ENCODE measurements at places on chromosomes 16 and 17.
A peak's percentile ranks its signal among the peaks of the same experiment; 100 is the strongest.

- DNase-seq = no peak
Measured at GRCh38 chr17:5355421-5356129, 63.9 kb downstream of the NUP88 start.

- no peak for DNase-seq
Measured at GRCh38 chr16:68686905-68687304, 41.8 kb downstream of the CDH3 start.

DNA sequence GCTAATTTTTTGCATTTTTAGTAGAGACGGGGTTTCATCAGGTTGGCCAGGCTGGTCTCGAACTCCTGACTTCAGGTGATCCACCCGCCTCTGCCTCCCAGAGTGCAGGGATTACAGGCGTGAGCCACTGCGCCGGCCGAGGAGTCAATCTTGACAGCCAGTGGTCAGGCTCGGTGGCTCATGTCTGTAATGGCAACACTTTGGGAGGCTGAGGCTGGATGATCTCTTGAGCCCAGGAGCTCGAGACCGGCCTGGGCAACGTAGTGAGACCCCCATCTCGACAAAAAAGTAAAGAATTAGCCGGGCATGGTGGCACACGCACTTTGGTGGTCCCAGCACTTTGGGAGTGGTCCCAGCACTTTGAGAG lies 608 bp upstream of the PGS1 start:
- no peak for DNase-seq

- peak; percentile 54 for DNase-seq
Measured at GRCh38 chr16:674968-675883, at the start of gene RHBDL1. TSS of gene RHBDL1 (plus strand) at chr16:675671. CDS start at chr16:675791, 120 bp downstream.

GRCh38 chr17:12107905-12108304 lies 87.2 kb downstream of the MAP2K4 start:
- DNase-seq = no peak

- DNase-seq = peak; percentile 25
Measured at GRCh38 chr16:89919535-89920406, 1.1 kb downstream of the MC1R start.

DNA sequence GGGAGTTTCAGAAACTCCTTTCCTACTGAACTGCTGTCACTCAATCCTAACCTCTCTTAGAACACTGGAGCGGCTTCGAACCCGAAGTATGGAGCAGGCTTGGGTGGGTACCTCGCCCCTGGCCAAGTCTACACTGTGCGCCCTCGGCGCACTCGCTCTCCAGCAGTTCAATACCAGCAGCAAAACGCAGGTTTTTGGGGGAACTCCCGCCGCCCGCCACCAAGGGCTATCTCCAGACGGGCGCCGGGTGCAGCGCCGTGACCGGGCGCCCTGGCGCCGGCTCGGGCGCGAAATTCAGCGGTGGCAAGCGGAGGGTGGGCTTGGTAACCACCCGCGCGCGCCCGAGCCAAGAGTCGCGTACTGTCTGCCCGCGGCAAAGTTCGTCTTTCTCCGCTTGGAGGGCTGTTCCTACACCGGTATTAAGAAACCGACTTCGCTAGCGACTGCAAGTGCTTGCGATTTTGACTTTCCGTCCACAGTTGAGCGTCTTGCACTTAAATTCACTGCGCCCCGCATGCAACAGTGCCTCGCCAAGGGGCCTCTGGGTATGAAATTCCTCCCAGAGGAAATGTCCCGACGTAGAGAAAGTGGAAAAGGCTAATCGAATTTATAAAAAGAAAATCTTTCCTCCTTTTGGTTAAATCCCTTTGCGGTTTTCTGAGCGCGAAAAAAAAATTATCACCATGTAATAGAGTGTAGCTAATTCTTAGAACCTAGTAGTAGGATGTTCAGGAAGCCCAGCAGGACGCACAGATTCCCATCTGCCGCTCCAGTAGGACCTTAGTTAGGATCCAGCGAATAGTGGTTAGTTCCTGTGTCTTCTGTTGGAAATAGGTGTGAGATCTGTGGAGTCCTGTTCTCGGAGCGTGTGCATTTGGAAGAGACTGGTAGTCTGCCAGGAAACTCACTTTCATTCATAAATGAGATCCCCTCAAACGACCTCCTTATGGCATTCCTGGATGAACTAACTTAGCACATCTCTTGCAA lies 5.0 kb upstream of the SALL1 start:
- DNase-seq = no peak

DNA sequence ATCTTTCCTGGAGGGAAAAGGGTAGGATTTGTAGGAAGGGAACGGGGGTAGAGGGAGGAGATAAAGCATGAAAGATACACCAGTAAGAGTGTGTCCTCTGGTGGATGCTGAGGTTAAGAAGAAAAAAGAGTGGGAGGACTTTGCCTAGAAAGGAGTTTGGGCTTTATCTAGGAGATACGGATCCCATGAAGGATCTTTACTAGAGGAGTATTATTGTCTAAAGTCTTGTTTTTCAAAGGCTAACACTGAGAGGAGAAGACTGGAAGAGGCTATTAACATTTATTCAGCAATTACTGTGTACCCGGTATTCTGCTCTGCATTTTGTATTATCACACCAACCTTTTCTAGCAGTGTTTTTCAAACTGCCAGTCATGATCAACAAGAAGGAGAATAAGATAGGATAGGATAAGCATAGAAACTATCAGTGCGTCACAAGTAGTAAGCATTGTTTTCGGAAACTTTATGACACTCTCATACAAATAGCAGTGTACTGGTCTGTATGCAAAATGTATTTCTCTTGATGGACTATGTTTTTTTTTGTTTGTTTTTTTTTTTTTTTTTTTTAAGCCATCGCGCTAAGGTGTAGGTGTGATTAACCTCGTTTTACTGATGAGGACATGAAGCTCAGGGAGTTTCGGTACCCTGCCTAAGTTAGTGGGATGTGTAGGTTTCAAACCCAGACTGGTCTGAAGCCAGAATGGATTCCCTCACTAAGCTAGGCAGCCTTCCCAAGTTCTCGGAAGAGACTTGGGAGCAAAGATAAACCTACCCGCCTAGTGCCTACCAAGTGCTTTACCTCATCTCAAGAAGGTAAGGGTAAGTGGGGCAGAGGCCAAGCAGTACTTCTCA lies 1.3 kb upstream of the SP2 start:
- no peak for DNase-seq

GRCh38 chr16:27230562-27231001 lies 27.3 kb downstream of the KDM8 start:
- no peak for DNase-seq

Data from SK-N-DZ (cell line).